ENCODE measurements at places on chromosomes 5 and 9.

DNA sequence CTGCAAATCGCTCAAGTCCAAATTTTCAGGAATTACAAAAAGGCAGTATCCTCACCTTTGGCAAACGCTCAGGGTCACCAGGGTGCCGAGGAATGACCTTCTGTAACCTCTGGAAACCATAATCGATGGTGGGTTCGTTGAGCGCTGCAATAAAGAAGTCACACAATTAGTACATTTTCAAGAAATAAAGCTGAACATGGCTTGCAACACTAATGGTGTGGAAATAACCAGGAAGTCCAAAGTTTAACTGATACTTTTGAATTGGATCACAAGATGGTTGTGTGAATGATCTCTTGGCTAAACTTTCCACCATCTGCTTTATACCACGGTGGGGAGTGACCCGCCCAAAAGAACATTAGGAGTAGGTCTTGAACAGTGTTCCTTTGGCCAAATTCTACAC lies 368.7 kb downstream of the EBF1 start:
- DNase-seq = no peak

DNA sequence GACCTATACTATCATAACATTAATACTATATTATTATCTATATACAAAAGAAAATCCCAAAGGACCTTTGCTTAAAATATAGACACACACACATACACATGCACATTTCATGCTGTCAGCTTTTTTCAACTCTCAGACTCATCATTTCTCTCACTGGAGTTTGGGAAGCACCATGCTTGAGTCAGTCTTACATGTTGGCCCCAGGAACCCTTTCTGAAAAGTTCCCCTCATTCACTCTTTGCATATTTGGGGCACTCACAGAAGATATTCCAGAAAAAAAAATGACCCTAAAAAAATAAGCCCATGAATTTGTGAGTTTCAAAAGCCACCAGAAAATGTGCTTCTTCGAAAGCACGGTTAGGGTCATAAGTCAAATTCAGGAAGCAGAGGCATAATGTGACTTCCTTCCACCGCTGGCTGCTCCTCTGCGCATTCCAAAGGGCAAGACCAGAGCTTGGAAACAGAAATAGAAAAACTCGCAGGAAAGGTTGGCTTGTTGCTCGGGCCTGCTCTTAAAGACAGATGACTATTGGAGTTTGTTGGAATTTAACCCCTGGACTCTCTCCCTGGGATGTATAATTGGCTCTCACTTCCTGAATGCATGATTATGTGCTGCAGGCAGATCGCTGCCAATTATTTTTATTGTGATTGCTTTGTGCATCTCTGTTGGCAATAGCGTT lies 129.7 kb upstream of the IQGAP2 start:
- no peak for DNase-seq

DNA sequence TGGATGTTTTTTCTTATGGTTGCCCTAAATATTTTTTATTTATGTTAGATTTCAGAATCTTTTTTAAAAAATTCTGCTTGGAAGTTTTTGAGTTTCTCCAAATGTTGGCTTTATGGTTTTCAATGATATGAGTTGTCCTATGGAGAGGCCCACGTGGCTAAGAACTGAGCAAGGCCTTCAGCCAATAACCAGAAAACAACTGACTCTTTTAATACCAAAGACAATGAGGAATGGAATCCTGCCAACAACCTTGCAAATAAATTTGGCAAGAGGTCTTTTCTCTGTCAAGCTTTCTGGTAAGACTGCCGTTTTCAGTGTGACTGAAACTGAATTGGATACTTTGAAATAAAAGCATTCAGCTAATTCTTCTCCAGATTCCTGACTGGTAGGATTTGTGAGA lies 1740.1 kb upstream of the WWC1 start:
- no peak for DNase-seq

- DNase-seq = no peak
These were observed 73.3 kb upstream of the ATP10B start for GRCh38 chr5:160925281-160925680.

- DNase-seq = no peak
These were observed 30.1 kb upstream of the MUSK start for GRCh38 chr9:110638381-110638954.

DNA sequence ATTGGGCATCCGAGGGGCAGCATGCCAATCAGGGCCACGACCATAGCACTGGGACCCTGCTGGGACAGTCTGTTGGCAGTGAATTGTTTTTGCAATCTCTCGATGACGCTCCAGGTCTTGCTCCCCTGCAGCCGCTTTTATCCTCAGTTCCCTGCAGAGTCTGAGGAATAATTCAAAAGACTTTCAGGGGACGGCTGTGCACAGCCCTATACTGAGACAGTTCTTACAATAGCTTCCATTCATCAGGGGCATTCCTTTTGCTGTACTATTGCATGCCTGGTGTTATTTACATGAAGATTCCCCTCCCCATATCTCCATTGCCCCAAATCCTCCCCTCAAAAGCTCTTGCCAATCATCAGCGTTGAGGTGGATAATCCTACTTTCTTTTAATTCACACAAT lies 163.3 kb upstream of the WWC1 start:
- no peak for DNase-seq

DNA sequence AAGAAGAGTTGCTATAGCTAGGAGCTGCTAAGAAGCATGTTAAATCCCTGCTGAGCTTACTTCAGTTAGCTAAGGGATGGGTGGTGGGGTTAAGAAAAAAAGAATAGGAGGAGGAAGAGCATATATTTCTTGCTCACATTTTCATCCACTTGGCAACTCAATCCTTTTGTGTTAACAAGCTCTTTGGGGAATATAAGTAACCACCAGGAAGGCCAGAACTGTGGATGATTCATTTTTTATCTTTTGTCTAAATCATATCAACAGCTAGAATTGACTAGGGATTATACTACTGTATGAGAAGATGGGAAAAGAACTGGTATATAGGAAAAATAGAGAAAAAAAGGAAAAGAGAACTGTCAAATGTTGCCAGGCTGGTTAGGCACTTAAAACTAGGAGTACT lies 555.3 kb upstream of the ARRDC3 start:
- no peak for DNase-seq

DNA sequence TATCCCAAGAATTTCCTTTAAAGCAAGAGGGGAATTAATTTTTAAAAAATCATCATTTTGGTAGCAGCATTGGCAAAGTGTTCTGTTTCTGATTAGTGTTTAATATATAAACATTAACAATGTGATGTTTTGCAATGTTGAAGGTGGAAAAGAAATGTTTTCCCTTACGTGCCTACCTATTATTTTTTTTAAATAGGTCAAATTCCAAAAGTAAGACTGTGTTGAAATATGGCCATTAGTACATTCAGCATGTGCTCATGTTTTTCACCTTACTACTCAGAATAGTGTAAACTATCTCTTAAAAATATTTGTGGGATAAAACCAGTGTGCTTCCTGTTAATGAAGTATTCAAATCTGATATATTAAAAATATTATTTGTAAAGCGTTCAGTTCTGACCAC lies 3.3 kb downstream of the DOCK8 start:
- DNase-seq = no peak

GRCh38 chr9:69027355-69028097 lies 8.0 kb upstream of the FXN start:
- no peak for DNase-seq

DNA sequence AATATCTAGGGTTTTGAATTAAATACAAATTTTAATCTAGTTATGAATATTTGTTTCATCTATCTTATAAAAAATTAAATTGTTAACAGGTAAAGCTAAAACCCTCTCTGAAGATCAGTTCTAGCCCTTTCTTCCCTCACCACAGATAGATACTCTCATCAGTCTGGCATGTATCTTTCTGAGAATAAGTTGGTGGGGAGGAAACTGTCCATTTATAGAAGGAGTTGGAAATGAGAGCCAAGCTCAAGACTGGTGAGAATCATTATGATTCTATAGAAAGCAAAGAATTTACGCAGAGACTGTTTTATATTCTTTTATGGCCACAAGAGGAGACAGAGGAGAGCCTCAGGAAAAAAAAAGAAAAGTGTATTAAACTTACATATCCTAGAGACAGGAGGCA lies 59.0 kb downstream of the STARD4 start:
- DNase-seq = no peak

DNA sequence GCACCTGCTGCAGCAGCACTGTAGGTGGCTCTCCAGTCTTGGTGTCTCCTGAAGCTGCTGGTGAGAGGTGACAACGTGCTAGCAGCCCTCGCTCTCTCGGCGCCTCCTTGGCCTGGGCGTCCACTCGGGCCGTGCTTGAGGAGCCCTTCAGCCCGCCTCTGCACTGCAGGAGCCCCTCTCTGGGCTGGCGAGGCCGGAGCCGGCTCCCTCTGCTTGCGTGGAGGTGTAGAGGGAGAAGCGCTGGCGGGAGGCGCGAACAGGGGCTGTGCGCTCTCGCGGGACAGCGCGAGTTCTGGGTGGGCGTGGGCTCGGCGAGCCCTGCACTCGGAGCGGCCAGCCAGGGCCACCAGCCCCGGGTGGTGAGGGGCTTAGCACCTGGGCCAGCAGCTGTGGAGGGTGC lies 62.2 kb upstream of the CNOT6 start:
- no peak for DNase-seq

DNA sequence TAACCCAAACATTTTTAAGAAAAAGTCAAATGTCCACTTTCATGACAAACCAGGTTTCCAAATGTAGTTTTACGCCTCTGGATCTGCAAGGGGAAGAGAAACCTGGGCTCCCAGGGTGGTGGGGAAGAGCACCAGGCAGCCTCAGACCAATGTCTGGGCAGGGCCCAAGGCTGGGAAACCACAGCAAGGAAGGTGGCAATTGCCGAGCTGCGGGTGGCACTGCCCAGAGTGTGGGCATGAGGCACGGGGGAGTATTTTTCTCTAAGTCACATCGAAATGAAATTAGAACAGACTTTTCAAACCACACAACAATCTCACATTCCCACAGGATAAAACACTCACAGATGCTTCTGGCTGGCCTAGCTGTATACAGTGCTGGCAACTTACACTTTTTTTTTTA lies 32.6 kb upstream of the RASGEF1C start:
- no peak for DNase-seq
